ENCODE measurements at places on chromosomes 2 and 18. TPM values are rescaled to one million over a fixed set of nuclear protein-coding genes. Genes with fewer than 3 reads are reported as not detected.

Gene RGPD3
- 0.10 TPM for total RNA-seq

Gene C2orf72
- total RNA-seq = 6.1 TPM

Gene KYNU
- total RNA-seq = 270 TPM

Gene SIX3
- total RNA-seq = 0.32 TPM

Gene UCN
- total RNA-seq = 1.9 TPM

Gene LONRF2
- 3.3 TPM for total RNA-seq

Gene C2orf76
- total RNA-seq = 11.2 TPM

Gene LINC00305
- total RNA-seq = not detected

Gene SRBD1
- total RNA-seq = 7.4 TPM

Gene CAPN14
- total RNA-seq = not detected

Gene ESPNL
- total RNA-seq = 0.13 TPM

Gene HOXD3
- 0.14 TPM for total RNA-seq

Gene KATNAL2
- total RNA-seq = 1.3 TPM

Gene DSG4
- total RNA-seq = not detected

Gene GAL3ST2
- 0.36 TPM for total RNA-seq

Gene HOXD13
- total RNA-seq = 0.15 TPM

Gene RAB12
- 30.3 TPM for total RNA-seq

Gene PLEK
- not detected for total RNA-seq

Gene IL36G
- not detected for total RNA-seq

Gene CNGA3
- total RNA-seq = 0.06 TPM

Gene CXCR2
- not detected for total RNA-seq

Gene PCARE
- total RNA-seq = not detected

Gene ASB18
- not detected for total RNA-seq

Gene GPR35
- total RNA-seq = 0.98 TPM

Gene LYG2
- total RNA-seq = 0.17 TPM

Gene SLC11A1
- 0.16 TPM for total RNA-seq

Gene FANCL
- total RNA-seq = 25.9 TPM

Gene ABCG8
- not detected for total RNA-seq

Gene EVA1A
- total RNA-seq = 18.2 TPM

Gene CNDP1
- total RNA-seq = not detected

Gene VSNL1
- not detected for total RNA-seq

Gene SP5
- not detected for total RNA-seq

Gene ANKRD36
- 6.0 TPM for total RNA-seq

Gene LBX2
- 3.5 TPM for total RNA-seq

Gene AP1S3
- 29.0 TPM for total RNA-seq

Measured in A549 treated with RU486 at 1 μM for 4 hours (cell line).